CD4-positive, CD25-positive, alpha-beta regulatory T cell (primary cell): ENCODE measurements at places on chromosomes 1 and 21.

DNA sequence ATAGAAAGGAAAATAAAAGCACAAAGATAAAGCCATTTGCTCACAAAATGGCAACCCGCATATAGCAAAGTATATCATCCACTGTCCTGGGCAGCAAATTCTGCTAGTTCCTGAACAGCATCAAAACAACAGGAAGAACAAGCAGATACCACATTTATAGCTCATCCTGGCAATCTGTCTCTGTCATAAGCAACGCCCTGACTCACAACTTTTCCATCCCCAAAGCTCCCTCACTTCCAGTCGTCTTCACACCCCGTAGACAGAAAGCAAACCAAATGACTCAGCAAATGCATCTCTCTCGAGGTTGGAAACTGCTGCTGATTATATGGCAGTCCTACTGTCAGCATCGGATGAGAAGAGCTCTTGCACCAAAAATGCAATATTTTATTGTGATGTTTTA is 65.8 kb downstream of the AK5 start:
- no peak for DNase-seq

GRCh38 chr1:30735668-30736498 is 12.5 kb upstream of the MATN1 start:
- no peak for DNase-seq

DNA sequence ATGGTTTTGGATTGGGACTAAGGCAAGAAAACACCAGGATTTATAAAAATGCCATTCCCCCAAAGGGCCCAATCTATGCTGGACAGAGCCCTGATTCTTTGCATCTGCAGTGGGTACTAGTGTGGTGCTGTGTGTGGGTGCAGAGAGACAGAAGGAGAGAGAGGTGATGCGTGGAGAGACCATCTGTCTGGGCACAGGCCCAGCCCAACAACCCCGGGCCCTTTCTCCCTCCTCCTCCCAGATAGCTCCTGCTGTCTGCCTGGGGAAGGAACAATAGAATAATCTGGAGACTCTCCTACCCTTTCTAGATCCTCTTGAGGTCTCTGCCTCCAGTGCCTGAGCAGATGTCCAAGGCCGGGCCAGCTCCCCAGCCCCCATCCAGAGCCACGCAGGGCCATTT is 15.1 kb downstream of the KIAA1614 start:
- no peak for DNase-seq

DNA sequence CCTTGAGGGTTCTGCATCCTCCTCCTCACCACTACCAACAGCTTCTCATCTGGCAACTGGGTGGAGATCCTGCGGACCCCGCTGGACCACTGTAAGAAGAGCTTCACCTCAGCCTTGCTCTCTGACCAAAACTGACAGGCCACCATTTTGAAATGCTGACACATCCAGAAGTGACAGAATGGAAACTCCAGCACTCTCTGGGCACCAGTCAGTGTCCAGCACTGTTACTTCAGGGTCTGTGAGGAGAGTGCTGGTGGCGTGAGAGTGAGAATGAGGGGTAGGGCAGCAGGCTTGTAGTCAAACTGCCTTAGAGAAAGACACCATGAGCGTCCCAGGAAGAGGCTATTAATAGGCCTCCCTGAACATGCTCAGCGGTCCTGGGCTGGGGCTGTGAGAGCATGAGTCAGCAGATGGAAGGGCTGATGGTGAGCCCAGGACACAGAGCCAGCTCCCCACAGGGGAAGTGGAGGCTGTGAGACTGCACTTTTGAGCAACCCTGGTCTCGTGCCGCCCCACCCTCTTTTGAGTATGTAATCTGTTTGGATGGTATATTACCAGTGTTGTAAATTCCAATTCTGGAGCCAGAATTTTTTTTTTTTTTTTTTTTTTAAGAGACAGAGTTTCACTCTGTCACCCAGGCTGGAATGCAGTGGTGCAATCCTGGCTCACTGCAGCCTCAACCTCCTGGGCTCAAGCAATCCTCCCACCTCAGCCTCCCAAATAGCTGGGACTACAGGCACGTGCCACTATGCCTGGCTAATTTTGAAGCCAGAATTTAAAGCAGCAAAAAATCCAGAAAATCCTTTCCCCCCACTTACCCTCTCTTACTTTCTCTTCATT is 34.4 kb upstream of the SLC30A1 start:
- DNase-seq: no peak

DNA sequence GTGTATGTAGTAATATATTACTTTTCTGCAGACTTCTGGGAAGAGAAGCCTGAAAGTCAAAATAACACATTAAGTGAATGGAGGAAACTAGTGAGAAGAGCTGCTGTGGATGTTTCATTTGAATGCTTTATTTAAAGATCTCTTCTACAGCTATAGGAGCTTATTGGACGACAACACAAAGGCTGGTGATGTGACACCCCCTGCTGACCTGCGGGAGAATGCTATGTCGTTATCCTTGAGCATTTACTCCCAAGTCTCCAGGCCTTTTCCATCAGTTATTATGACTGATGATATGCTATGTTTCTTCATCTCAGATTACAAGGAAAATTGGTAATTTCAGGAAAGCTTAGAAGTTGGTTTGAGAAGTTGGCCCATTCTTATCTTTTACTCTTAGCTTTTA is 22.3 kb upstream of the PLA2G4A start:
- DNase-seq: no peak

GRCh38 chr1:8398677-8399076 is 80.8 kb downstream of the SLC45A1 start:
- no peak for DNase-seq

- no peak for DNase-seq
Observed at GRCh38 chr1:40039245-40039756, 1.2 kb upstream of the CAP1 start.

- no peak for DNase-seq
Observed at GRCh38 chr21:45592626-45593134, 50.4 kb upstream of the SLC19A1 start.

GRCh38 chr1:67126111-67126746 is 8.5 kb downstream of the C1orf141 start:
- DNase-seq: no peak

GRCh38 chr1:174818951-174819350 is 180.8 kb upstream of the CACYBP start:
- no peak for DNase-seq

- no peak for DNase-seq
Observed at GRCh38 chr1:206699626-206700025, 14.9 kb downstream of the MAPKAPK2 start.

- no peak for DNase-seq
Observed at GRCh38 chr1:91501971-91502671, 1.5 kb downstream of the CDC7 start.

DNA sequence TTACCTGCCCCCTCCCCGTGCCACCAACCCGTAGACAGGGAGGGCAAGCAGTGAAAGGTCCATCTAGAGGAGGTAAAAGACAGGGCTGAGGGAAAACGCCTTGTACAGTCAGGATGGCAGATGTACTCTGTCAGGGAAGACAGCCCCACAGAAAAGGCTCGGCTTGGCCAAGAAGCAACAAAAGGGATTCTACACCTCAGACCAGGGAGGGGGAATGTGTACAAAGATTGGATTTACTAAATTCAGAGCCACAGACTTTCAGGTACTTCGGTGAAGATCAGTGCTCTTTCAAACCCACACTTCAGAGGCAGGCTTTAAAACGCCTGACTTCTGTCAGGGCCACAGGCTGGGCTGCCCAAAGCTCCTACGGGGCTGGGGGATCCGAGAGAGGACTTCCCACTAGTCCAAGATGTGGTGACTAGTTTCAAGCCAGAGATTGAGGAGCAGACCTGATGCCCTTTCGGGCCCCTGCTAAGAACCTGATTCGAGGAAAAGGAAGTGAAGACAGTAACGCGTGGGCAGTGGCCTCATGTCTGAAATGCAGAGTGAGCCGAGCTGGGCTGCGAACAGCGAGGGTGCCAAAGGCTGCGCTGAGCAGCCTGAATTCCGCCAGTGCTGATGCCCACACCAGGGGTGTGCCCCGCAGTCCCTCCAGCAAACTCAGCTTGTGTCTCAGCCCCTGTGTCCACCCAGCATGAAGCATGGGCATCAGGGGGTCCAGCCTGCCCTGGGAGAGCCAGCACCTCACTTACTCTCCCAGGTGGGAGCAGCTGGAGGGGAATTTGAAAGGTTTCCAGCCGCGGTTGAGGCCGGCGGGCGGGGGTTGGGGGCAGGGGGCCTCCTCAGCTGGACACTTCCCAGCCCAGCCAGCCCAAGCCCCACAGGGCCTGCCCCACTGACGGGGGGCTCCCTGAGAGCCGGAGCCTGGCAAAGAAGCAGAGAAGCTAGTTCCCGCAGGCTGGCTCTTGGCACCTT is 36.2 kb downstream of the KIAA1614 start:
- no peak for DNase-seq

GRCh38 chr1:221230605-221231004 is 351.4 kb downstream of the HLX start:
- no peak for DNase-seq

DNA sequence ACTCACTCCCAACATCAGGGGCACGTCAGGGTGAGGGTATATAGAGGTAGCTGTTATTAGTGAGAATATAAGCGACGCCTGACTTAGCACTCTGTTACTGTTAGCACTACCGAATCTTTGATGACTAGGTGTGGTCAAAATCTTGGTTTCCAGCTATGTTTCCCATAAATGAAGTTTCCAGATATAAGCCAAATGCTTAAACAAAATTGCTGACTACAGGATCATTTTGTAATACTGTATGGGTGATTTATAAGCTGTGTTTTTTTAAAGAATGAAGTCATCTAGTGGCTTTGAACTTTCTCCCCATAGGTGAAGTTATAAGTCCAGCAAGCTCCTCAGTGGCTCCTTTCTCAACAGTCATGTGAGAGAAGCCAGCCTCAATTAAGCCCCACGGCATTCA is 23.7 kb downstream of the KCNJ15 start:
- DNase-seq: no peak

DNA sequence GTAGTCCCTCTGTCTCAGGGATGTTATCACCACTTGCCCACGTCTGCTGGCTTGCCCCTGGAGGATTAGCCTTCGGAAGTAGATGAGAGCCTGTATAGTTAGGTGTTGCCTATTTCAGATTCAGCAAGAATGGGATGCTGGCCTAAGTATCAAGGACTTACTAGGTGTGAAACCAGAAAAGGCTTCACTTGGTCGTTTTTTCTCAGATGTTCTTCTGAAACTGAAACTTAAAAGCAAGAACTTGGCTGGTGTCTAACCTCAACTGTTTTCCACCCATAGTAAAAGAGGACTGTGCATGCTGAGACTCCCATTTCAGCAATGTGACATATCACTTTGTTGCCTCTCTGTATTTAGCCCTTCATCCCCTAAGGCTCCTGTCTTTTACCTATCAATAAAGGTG is 67.0 kb upstream of the LRRC53 start:
- peak; percentile 9 for DNase-seq

- no peak for DNase-seq
Observed at GRCh38 chr1:93238425-93238824, 57.9 kb downstream of the CCDC18 start.

DNA sequence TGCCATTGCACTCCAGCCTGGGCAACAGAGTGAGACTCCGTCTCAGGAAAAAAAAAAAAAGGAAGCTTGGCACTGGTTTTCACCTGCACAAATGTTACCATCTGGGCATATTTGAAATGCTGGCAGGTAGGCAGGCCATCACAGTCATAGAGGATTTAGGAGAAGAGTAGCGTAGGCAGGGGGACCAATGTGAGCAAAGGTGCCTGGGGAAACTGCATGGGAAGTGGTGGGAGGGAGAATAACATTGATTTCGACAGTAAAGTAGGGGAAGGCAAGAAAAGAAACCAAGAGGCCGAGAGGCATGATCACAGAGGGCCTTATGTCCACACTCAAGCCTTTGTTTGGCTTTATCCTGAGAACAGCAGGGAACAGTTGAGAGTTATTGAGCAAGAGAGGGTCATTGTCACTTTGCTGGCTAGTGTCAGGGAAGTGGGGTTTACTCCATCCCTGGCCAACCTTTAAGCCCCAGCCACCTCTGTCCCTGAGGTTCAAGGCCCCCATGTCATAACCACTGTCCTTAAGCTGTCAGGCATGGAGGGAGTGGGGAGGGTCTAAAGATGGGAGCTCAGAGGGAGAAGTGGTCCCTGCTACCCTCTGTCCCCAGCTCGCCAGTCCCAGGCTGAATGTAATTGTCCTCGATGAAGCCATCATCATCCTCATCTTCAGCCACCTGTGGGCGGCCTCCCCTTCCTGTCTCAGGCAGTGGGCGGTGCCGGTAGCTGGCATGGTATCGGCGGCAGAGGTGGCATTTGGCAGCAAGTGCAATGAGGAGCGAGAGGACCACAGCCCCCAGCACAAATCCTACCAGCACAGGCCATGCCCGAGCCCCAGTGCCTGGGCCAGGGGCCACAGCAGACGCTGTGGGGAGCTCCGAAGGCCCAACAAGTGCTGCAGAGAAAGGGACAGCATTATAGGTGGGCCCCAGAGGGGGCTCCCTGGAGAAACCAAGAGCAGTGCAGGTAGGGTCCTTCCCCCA is 2.9 kb downstream of the C1orf210 start:
- no peak for DNase-seq

- no peak for DNase-seq
Observed at GRCh38 chr21:23936991-23937390, 1670.3 kb downstream of the MRPL39 start.

DNA sequence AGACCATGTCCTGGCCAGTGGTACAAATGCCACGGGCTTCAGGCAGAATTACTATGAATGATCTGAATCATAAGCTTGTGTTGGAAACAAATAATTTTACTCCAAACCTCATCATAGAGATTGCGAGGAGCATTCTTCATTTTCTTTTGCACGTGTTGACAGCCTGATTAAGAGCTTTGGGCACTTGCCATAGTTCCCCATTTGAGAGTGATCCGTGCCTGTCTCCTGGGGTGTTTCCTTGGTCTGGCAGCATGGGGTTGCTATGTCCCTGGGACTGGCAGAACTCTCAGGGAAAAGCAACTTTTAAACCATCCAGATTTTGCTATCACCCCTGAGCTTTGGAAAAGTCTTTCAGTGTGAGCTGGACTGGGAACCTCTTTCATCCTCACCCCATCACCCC is 54.3 kb upstream of the KCNJ6 start:
- DNase-seq: no peak

- DNase-seq: no peak
Observed at GRCh38 chr1:54996869-54997710, 1.6 kb upstream of the BSND start.

GRCh38 chr21:15414057-15414456 is 315.7 kb upstream of the USP25 start:
- DNase-seq: no peak

DNA sequence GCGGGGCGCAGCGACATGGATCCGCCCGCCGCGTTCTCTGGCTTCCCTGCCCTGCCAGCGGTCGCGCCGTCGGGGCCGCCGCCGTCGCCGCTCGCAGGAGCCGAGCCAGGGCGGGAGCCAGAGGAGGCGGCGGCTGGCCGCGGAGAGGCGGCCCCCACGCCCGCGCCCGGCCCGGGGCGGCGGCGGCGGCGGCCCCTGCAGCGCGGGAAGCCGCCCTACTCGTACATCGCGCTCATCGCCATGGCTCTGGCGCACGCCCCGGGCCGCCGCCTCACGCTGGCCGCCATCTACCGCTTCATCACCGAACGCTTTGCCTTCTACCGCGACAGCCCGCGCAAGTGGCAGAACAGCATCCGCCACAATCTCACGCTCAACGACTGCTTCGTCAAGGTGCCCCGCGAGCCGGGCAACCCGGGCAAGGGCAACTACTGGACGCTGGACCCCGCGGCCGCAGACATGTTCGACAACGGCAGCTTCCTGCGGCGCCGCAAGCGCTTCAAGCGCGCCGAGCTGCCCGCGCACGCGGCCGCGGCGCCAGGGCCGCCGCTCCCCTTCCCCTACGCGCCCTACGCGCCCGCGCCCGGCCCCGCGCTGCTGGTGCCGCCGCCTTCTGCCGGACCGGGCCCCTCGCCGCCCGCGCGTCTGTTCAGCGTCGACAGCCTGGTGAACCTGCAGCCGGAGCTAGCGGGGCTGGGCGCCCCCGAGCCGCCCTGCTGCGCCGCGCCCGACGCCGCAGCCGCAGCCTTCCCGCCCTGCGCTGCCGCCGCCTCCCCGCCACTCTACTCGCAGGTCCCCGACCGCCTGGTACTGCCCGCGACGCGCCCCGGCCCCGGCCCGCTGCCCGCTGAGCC is 459 bp downstream of the FOXE3 start:
- DNase-seq: no peak
